ENCODE measurements at places on chromosomes 11 and 22.
A peak's percentile ranks its signal among the peaks of the same experiment; 100 is the strongest.

GRCh38 chr11:94030059-94030458 lies 8.9 kb downstream of the HEPHL1 start:
- no peak for DNase-seq

GRCh38 chr22:46007003-46007847 lies 30.3 kb upstream of the WNT7B start:
- no peak for DNase-seq

DNA sequence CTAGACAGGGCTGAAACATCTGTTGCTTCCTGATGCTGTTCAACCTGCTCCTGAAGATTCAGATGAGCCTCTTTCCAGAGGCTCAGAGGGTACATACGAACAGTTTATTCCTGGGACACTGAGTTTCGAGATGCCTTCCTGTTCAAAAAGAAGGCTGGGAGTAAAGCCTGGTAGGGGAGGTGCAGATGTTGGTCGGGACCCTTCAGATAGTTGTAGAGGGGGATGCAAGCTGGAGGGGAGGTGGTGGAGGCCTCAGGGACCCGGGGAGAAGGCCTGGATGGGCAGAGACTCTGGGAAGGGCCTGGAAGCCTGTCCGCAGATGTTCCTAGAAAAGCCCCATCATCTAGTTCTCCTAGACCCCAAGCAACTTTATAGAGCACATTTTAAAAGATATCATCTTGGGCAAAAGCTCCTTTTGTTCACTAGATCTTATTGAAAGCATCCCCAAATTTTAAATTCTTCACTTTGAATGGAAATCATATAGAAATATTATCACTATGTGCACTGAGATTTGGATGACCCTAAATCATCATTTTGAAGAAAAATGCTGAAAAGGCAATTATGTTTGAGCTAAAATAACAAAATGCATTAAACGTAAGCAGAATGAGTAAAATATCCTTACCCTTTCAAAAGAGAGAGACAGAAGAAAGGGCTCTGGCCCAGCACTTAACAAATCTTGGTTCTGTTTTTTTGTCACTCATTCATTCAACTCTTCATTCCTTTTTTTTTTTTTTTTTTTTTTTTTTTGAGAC lies 41.2 kb downstream of the RTL6 start:
- DNase-seq, result no peak

- DNase-seq, result no peak
These were observed 19.2 kb upstream of the SLC5A12 start for GRCh38 chr11:26741036-26741435.

DNA sequence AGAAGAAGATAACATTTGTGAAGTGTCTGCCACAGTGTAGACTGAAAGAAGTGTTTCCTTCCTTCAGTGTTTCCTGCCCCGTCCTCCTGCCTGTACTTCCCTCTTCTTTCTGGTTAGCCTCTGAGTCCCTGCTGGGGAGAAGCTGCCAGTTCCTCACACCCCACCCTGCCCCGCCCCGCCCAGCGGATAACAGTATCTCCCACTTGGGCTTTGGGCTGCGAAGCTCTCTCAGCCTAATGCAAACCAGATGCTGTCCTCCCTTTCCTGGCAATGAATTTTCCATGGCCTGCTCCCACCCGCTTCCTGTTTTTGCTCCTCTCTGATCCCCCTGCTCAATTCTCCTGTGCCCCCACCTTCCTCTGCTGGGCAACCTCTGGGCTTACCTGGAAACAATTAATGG lies 5.2 kb upstream of the RAB3IL1 start:
- DNase-seq, result no peak

GRCh38 chr22:31098632-31099110 lies 8.7 kb downstream of the SELENOM start:
- no peak for DNase-seq

GRCh38 chr11:67616431-67617242 lies 9.9 kb downstream of the NDUFV1 start:
- no peak for DNase-seq

DNA sequence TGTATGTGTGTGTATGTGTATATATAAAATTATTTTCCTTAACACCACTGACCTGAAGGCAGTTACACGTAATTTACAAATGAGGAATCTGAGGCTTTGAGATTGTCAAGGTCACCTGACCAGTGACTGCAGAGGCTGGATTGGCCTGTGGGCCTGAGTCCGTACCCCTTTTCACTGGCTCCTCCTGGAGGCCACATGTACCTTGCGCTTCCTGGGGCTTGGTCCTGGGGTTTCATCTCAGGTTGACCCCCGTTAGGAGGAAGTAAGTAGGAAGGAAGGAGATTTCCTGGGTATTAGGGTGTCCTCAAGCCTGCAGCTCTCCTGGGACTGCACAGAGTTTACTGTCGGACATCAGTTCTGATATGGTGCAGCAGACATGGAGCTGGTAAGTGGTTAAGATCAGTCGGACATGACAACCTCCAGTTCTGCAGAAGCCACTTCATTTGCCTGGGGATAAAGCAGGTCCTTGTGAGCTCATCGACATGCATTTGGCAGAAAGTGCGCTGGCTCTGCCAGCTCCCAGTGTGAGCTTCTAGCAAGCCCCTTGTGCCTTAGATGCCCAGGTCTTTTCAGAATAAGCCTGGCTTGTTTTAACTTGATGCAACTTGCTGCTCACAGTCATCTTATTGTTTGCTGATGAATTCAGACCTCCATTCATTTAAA lies 36.6 kb downstream of the ST3GAL4 start:
- no peak for DNase-seq

GRCh38 chr22:37077802-37078448 lies 26.4 kb downstream of the KCTD17 start:
- peak; percentile 90 for DNase-seq

DNA sequence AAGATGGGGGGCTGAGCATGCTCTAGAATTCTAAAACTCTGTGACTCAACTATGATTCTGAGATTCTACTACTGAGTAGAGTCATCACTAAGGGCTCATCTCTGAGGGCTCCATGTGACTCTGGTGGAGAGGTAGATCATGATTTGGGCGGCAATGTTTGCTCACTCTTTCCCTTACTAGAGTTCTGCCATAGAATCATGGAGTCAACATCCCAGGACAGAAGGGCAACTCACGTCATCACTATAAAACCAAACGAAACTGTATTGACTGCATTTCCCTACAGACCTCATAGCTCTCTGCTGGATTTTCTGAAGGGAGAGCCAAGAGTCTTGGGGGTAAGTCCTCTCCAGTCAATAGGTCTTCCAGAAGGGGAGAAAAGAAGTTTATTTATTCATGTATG lies at the start of gene MS4A14:
TSS of gene MS4A14 (plus strand) at position 78 of the 400 bp plus-strand sequence. CDS start at position 198, 120 bp downstream.
- DNase-seq, result no peak

GRCh38 chr22:22896601-22897000 lies 9.0 kb downstream of the IGLL5 start:
- DNase-seq, result no peak

DNA sequence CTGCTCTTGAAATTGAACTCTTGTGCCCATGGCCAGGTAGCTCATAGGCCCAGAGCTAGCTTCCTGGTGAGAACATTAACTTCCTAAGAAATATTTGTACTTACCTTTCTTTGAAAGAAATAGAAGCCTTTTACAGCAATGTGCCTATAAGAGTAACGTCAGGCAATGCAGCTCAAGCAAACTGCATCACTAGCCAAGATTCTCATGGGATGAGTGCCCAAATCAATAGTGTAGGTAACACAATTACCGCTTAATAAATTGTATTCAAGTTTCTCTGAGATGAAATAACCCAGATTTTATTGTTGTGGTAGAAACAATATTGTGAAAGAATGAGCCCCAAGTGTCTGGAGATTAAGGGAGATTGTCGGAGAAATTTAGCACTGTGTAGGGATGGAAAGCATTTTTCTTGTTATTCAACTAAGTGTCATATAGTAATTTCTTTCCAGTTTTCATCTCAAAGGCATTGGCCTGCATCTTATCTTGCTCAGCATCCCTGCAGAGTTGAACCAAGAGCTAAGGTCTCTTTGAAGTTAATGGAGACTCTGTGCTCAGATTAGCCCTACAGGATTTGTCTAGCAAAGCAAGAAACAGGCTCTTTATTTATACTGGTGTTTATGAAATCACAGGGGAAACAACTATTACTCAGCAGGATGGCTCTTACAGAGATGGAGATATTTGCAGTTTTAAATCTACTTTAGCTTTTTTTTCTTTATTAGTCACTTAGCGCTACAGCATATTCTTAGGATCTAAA lies 321.0 kb upstream of the PDGFD start:
- DNase-seq, result no peak

- no peak for DNase-seq
These were observed 45.0 kb downstream of the OR6Q1 start for GRCh38 chr11:58075781-58076180.

- DNase-seq, result no peak
These were observed 552 bp downstream of the DSCAML1 start for GRCh38 chr11:117796456-117796871.

GRCh38 chr11:33617672-33618350 lies 82.8 kb downstream of the C11orf91 start:
- DNase-seq, result no peak

DNA sequence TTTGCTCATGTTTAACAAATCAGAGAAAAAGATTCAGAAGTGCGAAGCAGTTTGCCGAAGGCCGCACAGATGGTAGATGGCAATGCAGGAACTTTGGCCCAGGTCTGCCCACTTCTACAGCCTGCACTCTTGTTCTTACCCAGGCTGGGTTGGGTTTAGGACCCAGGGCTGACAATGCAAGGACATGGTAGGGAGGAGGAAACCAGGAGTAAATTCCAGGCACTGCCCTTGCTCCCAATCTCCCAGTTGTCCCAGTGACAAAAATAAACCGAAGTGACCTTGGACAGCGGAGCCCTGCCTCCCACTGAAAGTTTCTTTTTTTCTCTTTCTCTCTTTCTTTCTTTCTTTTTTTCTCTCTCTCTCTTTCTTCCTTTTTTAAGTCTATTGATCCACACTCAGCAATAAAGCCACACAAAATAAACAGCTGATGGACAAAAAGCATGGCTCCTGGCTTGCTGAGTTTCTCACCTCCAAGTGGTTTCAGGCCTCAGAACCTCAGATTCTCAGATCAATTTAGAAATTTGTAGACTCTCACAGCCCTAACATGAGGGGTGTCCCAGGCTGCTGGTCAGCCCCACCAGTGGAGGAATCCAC lies 33.5 kb upstream of the FCHSD2 start:
- no peak for DNase-seq

DNA sequence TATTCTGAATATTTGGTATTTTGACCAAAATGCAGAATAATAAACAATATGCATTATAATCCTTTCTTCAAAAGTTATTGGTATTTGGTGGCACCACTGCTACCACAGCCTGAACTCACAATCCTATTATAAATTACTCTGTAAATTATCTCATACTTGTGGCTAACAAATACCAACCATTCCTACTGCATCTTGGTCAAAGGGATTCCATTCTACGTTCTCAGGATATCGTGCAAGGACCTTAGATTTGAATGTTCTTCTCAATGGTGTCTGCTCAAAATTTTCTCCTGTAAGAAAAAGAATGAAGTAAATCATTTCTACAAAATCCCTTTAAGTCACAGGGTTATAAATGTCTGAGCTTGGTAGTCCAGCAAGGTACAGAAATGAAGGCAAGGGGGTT lies 58.7 kb downstream of the DENND5A start:
- DNase-seq, result no peak

DNA sequence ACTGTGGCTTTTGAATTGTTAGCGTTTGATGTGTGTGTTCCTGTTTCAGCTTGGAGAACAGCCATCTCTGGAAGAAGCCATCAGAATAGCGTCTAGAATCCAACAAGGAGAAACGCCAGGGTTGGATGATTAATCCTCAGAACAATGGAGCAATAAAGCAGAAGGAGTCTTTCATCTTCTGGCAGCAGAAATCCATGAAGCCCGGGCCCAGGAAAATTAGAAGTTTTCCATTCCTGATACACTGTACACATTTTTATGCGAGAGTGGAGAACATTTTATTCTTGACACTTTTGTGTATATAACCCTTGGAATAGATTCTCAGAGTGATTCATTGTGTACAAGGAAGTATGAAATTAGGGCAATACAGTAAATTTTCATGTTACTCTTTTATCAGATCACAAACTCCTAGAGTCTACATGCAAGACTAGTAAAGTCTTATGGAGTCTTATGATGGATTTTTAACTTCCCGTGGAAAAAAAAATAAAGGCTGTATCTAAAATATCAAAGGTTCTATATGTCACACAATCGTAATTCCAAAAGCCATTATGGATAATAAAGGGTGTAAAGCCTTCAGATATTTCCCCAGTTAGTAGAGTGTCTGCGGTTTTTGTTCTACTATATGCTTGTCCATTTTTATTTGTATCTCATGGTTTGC lies 45.9 kb upstream of the WEE1 start:
- no peak for DNase-seq

DNA sequence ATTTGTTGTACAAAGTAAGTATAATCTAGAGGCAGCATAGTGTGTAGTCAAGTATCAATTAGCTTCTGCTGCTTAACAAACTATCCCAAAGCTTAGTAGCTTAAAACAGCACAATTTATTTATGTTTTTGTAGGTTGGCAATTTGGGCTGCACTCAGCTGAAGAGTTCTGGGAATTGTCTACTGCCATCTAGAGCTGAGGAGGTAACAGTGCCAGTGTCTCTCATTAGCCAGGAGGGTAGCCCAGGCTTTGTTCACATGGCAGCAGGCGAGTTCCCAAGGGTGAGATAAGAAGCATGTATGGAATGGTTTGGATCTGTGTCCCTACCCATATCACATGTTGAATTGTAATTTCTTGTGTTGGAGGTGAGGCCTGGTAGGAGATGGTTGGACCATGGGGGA lies 45.8 kb upstream of the SLN start:
- no peak for DNase-seq

GRCh38 chr22:27335102-27335660 lies 466.4 kb downstream of the MN1 start:
- no peak for DNase-seq

DNA sequence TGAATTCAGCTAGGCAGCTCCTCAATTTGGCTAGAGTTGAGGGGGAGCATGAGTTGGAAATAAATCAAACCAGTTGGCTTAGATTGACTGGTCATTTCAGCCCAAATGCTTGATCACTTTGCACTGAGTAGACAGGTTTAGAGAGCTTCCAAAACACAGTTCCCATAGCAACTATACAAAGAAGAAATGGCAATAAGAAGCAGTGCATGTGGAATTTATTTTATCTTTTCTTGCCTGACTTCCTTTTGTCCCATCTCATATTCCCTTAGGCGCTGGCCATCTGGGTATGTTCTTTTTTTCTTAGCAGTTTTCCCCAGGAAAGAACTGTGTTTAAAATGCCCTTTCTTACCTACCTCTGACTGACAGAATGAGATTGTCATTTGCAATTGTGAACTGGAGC lies 38.7 kb upstream of the C11orf87 start:
- no peak for DNase-seq

GRCh38 chr11:61969391-61969758 lies 1.9 kb upstream of the FTH1 start:
- DNase-seq, result no peak

- DNase-seq, result no peak
These were observed 13.2 kb downstream of the FAM118B start for GRCh38 chr11:126224647-126225294.
